Fibroblast of the aortic adventitia (primary cell): ENCODE measurements at places on chromosomes 5 and 9.

DNA sequence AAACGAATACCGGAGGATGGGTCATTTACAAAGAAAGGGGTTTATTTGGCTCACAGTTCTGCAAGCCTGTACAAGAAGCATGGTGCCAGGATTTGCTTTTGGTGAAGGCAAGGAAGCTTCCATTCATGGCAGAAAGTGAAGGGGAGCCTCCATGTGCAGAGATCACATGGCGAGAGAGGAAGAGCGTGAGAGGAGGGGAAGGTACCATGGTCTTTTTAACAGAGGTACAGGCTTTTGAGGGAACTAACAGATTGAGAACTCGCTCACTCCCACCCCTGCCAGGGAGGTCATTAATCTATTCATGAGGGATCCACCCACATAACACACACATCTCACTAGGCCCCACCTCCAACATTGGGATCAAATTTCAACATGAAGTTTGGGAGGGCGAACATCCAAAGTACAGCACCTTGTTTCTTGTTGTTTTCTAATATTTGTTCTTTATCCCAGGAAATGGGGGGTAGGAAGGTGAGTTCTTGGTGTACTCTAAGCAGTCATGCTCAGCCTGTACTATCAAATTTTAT is 18.5 kb downstream of the TMC1 start:
- peak; percentile 52 for DNase-seq

DNA sequence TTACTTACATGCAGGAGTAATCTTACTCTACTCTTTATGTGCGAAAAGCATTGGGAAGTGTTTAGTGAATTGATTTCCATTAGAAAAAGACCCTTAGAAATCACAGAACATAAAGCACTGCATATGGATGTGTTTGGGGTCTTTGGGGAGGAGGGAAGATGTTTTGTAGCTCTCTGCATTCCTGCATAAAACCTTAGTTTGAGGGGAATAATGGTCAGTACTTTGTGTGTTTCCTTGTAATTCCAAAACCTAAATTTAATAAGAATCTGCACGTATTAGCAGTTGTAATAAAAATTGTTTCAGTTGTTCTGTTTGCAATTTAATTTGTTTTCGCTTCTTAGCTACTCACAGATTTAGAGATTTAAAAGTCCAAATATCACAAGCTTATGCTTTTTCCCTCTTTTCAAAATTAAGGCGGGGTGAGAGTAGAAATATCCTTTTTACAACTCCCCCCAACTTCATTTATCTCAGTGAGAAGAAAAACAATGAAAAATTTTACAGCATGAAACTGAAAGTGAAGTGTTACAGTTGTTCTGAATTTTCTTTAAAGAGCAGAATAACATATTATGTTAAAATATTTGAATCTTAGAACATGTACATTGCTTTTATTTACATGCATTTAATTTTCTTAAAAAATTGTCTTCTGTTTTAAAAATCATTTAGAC is 143.8 kb downstream of the SMARCA2 start:
- peak; percentile 37 for DNase-seq

- no peak for DNase-seq
These were observed 315.8 kb downstream of the SH3GL2 start for GRCh38 chr9:17894501-17895160.

GRCh38 chr5:143153332-143154119 is 250.0 kb downstream of the NR3C1 start:
- peak; percentile 99 for DNase-seq

DNA sequence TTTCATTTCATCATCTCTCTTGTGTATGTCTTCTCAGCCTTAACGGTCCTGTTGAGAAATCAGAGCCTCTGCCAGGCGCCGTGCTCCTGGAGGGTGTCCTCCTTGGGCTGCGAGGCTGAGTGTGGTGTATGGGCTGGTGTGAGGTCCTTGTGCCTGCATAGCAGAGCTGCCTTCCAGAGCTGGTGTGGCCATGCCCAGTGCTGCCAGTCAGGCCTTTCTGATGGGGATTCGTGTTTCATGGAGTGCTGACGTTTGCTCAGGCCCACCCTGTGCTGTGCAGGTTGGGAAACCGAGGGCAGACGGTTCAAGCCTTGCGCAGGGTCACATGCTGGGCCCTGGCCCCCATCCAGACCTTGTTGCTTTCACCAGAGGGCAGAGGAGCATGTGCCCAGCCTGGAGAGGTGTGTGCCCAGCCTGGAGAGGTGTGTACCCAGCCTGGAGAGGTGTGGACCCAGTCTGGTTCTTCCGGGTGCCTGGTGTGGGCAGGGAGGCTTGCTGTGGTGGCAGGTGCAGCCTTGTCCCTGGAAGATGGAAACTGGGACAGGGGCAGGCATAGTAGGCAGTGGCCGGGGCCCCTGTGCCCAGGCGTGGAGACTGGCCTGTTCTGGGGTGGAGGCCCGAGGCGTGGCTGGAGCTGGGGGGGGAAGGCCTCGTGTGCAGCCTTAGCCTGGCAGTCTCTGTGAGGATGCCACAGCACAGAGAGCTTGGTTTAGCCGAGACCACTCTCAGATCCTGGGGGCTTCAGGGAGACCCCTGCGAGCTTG is 84.0 kb downstream of the RXRA start:
- DNase-seq: no peak

DNA sequence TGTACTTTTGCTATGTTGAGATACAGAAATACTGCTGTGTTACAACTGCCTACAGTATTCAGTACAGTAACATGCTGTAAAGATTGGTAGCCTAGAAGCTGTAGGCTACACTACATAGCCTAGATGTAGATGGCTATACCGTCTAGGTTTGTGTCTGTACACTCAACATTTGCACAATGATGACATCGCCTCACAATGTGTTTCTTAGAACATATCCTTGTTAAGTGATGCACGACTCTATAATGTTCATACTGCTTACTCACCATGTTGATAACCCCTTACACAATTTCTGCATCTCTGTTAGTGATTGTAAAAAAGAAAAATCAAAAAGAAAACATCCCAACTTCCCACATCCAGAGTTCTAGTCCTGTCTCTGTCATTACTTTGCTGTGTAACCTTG is 450.0 kb downstream of the CCDC171 start:
- peak; percentile 37 for DNase-seq

- no peak for DNase-seq
These were observed 1829.9 kb downstream of the EFNA5 start for GRCh38 chr5:105840800-105841199.
